Stimulated activated CD8-positive, alpha-beta memory T cell treated with anti-CD3 and anti-CD28 coated beads, Interleukin-2, amount 100 ng/mL, for 1 hour (primary cell): ENCODE measurements at places on chromosomes 1 and 21.

DNA sequence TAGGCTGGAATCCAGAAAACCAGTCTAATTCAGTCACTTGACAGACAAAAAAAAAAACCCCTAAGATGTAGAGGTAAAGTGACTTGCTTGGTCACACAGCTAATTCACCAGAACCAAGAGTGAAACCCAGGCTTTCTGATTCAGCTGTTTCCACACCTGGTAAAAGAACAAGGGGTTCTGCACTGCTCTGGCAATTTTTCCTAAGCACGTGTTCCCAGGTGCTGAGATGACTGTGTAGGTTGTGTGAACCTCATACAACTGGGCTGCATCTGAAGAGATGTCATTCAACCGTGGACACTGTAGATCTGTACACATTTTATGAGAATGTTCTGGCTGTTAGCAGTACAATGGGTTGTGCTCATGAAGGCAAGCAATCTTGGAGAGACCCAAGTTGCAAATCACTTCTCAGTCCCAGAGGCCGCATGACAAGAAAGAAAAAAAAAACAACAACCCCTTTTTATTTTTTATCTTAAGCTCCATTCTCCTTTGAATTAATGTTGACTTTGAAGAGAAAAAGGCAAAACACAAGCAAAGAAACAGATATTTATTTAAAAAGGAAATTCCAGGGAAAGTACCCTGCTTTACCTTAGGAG is 95.4 kb downstream of the INTS7 start:
- no peak for DNase-seq

GRCh38 chr1:32991819-32992488 is 27.3 kb upstream of the RNF19B start:
- DNase-seq: no peak

DNA sequence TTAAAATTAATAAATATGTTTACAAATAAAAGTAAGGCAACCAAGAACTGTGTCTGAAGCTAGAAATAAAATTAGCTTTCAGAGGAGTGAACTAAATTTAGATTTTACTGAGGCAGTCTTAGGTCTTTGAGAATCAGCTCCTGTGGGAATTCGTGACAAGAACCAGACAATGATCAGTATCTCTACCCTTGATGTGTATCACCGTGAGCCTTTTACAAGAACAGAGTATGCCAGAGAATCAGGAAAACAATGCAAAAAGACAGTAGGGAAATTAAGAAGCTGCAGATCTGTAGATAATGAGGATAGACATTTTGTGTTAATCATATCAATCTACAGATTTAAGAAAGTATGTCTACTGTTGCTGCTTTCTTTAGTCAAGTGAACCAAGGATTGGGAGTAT is 351.0 kb downstream of the COL11A1 start:
- DNase-seq: no peak

DNA sequence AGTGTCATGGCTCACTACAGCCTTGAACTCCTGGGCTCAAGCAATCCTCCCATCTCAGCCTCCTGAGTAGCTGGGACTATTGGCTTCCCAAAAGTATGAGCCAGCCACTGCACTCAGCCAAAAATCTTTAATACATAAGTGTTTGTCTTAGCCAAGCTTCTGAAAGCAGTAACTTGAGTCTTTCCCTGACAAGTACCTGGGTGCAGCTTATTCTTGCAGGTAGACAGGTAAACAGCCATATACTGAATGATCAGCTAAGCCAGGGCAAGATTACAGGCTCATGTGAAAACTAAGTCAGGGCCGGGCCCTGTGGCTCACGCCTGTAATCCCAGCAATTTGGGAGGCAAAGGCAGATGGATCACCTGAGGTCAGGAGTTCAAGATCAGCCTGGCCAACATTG is 7.8 kb downstream of the MEAF6 start:
- DNase-seq: no peak

GRCh38 chr1:42938645-42939615 is 19.7 kb downstream of the SLC2A1 start:
- DNase-seq: no peak

- no peak for DNase-seq
Observed at GRCh38 chr1:167060141-167061072, 29.8 kb downstream of the GPA33 start.

- no peak for DNase-seq
Observed at GRCh38 chr1:189405419-189405818, 1072.2 kb downstream of the BRINP3 start.

- no peak for DNase-seq
Observed at GRCh38 chr21:39881661-39882060, 14.4 kb downstream of the PCP4 start.

GRCh38 chr1:204406621-204407020 is 5.0 kb downstream of the PPP1R15B start:
- DNase-seq: no peak

DNA sequence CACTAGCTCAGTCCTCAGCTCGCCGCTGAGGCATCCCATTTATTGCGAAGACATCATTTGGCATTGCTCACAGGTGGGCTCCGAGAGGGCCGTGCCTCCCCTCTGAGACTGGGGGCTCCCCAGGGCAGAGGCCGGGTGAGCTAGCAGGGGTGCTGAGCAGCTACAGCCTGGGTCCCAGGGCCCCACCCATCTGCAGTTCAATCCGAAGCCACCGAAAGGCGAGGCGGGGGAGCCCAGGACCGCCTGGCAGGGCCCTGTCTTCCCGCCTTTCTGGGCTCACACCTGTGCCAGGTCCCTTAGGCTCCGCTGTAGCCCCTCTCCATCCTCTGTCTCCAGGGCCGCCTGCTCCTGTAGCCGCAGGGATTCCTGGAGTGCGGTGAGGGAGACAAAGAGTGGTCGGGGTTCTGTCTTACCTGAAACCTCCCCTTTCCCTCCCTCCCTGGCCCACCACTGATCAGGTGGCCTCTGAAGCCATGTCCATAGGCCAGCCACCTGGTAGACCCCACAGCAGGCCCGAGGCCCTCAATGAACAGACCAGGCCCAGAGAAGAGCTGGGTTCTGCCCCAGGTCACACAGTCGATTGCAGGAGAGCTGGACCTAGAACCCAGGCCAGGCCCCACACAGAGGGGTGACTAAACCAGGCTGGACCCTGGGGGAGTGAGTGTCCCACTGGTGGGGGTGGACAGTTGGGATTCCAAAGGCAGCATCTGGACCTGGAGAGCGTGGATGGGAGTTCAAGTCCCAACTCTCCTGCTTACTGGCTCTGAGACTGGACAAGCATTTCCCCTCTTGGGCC is 18.1 kb upstream of the NBPF1 start:
- no peak for DNase-seq

DNA sequence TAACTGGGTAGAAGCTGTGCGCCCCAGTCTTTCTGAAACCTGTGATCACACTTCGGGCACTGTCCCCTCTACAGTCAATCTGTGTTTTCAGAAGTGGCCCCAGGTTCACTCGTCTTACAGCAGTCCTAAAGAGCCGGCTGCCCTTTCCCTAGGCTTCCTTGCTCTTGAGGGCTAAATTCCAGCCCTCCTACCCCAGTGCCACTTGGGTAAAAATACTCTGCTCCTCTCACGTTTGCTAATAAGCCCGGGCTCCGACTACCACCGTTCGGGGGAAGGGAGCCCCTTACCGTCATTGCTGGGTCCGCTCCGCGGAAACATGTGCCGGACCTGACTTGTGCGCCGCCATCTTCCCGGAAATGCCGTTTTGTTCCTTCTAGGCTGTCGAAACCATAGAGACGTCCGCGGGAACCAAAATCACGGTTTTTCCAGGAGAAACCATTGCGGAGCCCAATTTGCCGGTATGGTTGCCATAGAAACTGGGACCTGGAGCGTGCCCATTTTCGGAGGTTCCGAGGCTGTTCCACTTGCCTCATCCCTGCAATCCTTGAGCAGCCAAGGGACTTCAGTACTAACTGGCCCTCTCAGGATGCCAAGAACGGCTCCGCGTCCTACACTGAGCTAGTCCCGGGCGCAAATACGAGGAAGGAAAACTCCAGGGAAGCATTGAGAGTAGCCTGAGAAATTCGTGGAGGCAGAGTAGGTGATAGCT is at the start of gene GPATCH4:
Gene GPATCH4, minus strand, starts transcription at position 358 of the 709 bp plus-strand sequence.
- peak; percentile 64 for DNase-seq

- DNase-seq: no peak
Observed at GRCh38 chr1:1437904-1438376, 2.5 kb downstream of the VWA1 start.

GRCh38 chr1:206098242-206098919 is 18.8 kb downstream of the AVPR1B start:
- no peak for DNase-seq
